ENCODE measurements at places on chromosomes 2 and 18.

- no peak for DNase-seq
Measured at GRCh38 chr2:176081837-176082524, 1.8 kb downstream of the EVX2 start.

- DNase-seq, result peak; percentile 94
Measured at GRCh38 chr2:102155703-102156515, 13.4 kb downstream of the IL1R1 start.

DNA sequence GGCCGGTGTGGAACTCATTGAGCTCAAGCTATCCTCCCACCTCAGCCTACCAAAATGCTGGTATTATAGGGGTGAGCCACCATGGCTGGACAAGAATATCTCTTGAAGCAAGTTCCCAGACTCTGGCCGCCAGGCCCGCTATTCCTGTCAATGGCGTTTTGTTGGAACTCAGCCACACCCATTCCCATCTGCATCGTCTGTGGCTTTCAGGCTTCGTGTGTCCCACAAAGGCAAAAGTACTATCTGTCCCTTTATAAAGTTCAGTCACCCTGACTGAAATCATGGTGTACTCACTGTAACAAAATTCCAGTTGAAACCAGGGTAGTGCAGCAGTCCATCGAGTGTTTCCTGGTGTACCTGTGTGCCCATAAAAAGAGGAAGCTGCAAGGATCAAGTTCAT lies 96.7 kb downstream of the SH3BP4 start:
- no peak for DNase-seq

- DNase-seq, result no peak
Measured at GRCh38 chr2:192060161-192060560, 134.6 kb downstream of the TMEFF2 start.

- DNase-seq, result no peak
Measured at GRCh38 chr2:12071318-12071717, 324.9 kb downstream of the LPIN1 start.

DNA sequence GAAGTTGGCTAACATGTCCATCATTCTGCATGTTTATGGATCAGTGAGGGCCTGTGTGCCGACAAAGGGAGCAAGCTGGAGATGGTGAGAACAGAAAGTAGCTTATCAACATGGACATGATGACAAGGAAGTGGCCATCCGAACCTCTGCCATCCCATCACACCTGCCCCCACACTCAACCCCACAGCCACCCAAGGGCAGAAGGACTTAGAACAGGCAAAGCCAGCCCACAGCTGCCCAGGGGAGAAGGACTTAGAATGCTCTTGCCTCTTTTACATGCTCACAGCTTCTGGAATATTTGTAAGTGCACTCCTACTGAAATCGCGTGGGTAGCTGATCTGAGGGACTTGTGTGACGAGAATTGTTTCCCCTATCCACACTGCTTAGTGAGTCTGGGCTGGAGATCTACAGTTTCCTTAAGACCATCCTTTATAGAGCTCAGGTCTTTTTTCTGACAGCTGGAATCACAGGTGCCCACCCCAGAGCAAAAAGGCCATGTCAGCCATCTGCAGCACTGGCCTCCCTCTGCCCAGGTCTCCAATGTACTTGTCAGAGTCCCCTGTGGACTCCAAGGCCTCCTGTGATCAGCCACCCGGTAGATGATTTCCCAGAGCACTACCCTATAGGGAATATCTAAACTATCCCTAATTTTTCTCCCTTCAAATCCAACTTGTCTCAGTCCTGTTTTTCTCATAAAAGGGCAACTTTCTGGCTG lies 154.1 kb downstream of the SMAD7 start:
- no peak for DNase-seq

GRCh38 chr2:229330952-229331351 lies 59.9 kb upstream of the PID1 start:
- no peak for DNase-seq

- DNase-seq, result no peak
Measured at GRCh38 chr18:63079114-63079513, 240.5 kb downstream of the BCL2 start.

DNA sequence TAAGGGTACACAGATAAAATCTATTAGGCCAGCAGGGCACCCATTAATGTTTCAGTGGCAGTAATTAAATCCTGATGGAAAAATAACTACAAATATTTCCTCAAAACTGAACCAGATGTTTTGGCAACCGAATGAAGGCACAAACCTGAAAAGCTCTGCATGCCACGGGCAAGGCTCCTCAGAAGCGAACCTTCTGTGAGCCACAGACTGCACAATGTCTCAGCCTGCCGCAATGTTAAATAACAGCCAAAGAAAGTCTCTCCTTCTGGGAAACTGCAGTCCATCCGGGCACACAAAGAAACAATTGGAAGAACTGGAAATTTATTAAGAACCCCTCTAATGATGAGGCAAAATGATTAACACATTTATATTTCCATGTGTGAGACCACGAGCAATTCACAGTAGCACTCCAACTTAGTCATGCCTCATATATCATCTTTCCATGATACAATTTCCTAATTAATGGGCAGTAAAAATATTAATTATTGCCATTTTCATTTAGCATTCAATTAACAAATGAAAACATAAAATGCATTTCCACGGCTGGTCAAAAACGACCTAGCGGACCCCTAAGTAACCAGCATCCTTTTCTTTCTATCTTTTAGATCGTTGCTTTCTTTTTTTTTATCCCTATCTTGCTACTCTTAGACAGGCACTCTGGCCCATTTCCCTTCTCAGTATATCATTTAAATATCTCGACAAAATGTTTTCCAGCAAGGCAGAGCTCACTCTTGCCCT lies 237.5 kb downstream of the EPHA4 start:
- no peak for DNase-seq

- DNase-seq, result no peak
Measured at GRCh38 chr2:4300616-4301015, 597.2 kb downstream of the DCDC2C start.

GRCh38 chr2:203394519-203395227 lies 66.5 kb downstream of the ABI2 start:
- DNase-seq, result peak; percentile 64

GRCh38 chr2:3208591-3208990 lies 169.0 kb downstream of the EIPR1 start:
- no peak for DNase-seq

DNA sequence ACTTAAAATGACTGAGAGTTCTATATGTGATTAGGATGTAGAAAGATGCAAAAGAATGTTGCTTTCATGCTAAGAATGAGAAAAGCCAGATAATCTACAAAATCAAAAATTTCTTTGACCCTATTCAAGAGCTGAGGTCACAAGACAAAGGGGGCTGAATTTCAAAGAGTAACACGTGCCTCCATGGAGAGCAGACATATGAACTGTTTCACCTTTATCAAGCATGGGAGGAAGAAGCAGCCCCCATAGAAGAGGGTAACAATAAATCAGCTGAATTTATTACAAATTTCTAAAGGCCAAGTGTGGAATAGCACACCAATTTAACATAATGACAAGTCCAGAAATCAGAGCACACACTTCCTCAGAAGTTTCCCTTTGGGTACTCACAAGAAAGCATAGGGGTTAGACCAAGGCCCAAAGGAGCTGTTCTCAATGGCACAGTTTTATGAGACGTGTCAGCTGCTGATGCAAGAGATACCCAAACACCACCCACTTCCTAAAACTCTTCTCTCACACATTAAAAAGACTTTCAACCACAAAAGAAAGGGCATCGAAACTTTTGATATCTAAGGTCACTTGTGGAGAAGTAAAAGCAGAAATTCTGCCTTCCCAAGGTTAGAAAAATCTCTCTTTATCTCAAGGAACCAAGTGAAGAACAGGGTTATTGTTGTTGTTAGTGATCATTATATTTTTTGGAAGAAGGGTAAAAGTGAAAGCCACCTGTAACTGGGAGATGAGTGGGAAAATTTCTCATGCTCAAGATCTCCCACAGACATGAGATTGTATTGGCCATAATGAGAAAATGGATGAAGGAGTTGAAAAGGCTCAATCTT lies 950.1 kb downstream of the TRIB2 start:
- no peak for DNase-seq

- peak; percentile 97 for DNase-seq
Measured at GRCh38 chr2:112764071-112765044, at the start of gene CKAP2L. CKAP2L (minus strand) TSS chr2:112764609; CDS start chr2:112764598, 11 bp downstream.

- no peak for DNase-seq
Measured at GRCh38 chr2:70519453-70519852, 34.2 kb downstream of the TGFA start.

DNA sequence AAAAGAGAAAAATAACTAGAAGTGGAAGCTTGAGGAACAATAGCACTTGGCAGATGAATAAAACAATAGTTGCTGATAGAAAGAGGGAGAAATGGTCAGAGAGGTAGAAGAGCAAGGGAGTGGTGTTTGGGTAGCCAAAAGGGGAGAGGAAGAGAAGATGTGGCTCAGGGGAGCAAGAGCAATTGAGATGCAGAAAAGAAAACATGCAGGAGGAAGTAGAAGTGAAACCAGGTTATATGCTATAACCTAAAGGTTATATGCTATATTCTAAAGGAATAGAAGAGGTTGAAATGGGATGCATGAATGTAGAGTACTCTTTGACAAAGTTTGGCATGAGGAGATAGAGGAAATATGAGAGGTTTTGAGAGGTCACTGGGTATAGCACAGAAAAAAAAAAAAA lies 759.5 kb downstream of the SATB2 start:
- no peak for DNase-seq

DNA sequence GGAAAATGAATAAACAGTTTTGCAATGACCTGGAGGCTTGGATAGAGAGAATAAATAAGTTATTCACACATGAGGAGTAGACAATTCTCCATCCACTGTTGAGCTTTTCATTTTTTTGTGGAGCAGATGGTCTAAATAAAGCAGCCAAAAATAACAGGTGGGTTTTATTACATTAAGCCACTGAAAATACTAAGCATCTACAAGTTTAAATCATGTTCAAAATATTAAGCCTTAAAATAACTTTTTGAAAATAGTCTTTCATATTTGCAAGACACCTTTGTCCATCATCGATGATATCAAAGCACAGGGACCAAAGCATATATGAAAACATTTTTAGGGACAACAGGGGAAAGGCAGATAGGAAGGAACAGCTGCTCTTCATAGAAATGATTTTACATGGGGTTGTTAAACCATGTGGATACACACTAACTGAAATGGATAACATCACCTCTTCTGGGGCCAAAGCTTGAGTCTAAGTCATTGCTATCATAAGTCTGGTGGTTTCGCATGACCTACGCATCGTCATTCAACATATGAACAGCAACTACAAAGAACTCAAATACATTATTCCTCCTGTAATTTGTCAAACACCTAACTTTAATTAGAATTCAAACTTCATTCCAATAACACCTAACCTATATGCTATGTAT lies 197.6 kb upstream of the CHST9 start:
- DNase-seq, result no peak

DNA sequence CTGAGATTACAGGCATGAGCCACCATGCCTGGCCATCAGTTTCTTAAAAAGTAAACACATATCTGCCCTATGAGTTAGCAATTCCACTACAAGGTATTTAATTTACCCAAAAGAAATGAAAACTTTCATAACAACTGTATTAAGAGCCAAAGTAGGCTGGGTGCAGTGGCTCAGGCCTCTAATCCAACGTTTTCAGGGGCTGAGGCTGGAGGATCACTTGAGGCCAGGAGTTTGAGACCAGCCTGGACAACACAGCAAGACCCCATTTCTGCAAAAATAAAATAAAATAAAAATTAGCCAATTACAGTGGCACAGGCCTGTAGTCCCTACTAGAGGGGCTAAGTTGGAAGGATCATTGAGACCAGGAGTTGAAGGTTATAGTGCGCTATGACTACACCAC lies 6.5 kb downstream of the ROCK2 start:
- DNase-seq, result no peak

DNA sequence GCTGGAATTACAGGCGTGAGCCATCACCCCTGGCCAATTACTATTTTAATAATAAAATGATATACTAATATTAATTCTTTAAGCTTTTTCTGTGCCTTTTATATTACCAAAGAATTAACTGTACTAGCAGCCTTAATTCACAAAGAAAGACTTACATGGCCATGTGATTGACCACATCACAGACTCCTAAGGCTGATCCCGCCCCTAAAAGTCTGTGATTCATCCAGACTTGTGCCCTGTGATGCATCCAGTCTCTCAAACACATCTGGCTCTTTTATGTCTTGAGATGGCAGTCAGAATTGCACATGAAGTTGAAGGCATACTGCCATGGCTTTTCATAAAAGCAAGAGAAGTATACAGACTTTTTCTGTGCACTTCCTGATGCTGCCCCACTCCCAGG lies 91.7 kb downstream of the DTNA start:
- peak; percentile 87 for DNase-seq

DNA sequence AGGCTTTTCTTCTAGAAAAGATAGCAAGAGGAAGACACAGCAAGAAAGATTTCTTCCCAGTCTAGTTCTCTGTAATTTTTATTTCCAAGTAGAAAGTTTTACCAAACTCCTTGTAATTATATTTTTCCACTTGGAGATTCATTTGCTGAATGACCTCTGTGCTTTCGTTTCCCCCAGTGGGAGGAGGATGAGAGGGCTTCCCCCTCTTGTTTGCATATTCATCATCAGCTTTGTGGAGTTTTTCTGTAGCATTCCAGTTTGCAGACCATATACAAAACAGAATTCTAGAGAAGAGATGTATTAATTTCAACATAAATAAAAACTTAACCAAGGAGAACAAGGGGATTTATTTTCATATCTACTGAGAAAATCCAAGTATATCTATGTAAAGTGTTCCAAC lies 51.3 kb downstream of the RMDN2 start:
- DNase-seq, result no peak

DNA sequence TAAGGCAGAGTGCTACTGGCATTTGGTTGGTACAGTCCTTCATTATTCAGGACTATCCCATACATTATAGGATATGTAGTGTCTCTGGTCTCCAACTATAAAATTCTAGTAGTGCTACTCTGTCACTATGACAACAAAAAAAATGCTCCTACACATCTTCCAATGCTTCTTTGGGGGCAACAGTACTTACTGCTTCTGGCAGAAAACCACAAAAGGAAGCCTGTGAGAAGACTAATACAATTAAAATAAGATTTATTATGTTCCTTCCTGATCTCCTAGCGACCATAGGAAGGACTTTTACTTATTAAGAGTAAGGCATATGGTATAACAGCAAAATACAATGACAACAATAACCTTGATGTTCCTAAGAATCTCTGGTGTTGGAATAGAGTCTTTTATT lies 48.4 kb upstream of the CPO start:
- DNase-seq, result no peak

DNA sequence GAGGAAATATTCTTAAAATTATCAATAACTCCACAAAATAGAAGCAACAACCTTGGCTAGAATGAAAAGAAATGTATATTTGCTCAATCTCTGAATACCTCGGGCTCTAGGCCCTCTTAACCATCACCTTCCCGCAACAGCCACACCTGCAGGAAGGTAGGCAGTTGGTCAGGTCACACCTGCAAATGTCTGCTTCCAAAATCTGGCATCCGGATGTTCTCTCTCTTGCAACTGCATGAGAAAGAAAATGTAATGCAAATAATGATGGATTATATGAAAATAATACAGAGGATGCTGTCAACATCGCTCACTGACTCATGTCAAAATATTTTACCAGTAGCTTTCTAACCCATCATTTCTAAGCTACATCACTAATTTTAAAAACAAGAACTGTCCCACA lies 148.3 kb downstream of the SATB2 start:
- no peak for DNase-seq
